Nucleus accumbens (tissue), 56 donors: ENCODE measurements at places on chromosomes 2 and 18.

DNA sequence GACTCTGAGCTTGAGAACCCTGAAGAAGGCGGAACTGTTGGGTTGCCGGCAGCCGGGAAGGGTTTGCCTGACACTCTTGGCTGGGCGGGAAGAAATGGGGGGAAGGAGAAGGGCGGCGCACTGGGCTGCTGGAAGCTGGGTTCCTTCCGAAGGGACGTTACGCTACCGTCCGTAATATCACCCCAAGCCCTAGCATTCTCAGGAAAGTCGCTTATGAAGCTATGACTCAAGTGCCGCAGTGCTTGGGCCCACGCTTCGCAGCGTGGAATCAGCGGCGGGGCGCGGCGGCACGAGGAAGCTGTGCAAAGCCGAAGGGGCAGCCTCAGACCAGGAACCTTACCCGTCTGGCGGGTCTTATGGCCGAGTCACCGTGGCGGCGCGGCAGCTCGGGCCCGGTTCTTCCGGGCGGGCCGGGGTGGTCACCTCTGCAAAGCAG lies 50.2 kb upstream of the SIGLEC15 start:
- DNase-seq: peak; percentile 43

- DNase-seq: no peak
Measured at GRCh38 chr2:209687323-209687969, 84.2 kb upstream of the UNC80 start.

DNA sequence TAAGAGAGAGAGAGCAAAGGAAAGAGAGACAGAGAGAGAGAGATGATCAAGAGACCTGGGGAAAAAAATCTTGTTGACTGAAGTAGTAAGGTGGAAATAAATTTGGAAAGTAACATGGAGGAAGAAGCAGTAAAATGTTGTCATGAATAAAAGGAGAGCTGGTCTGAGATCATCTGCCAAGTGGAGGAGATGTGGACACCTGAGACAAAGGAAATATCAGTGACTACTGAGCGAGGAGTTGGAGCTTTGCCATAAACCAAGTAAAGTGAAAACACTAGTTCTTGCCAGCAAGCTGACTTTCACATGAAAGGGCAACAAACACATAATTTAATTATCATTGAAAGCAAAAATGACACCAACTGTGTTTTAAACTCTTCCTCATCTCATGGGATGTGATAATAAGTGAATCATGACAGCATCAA lies 49.0 kb upstream of the DSG1 start:
- no peak for DNase-seq

DNA sequence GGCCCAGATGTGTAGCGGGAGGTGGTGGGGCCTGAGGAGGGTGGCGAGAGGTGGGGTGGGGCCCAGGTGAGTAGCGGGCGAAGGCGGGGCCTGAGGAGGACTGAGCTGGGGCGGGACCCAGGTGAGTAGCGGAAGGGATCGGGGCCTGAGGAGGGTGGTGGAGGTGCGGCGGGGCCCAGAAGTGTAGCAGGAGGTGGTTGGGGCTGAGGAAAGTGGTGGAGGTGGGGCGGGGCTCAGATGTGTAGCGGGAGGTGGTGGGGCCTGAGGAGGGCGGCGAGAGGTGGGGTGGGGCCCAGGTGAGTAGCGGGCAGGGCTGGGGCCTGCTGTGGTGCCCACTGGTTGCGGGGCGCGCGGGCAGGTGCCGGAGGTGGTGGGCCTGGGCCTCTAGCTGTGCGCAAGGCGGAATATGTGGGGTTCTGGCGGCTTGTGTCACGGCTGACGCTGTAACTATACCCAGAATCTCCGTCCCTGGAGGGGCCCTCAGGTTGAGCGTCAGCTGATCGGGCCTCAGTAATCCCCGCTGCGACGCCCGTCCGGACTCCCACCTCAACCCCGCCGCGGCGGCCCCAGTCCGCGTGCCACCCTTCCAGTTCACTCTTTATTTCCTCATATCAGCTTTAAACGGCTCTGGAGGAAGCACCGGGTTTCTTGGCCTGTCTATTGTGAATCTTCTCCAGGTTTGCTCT lies 866 bp upstream of the SF3B6 start:
- DNase-seq: peak; percentile 26

DNA sequence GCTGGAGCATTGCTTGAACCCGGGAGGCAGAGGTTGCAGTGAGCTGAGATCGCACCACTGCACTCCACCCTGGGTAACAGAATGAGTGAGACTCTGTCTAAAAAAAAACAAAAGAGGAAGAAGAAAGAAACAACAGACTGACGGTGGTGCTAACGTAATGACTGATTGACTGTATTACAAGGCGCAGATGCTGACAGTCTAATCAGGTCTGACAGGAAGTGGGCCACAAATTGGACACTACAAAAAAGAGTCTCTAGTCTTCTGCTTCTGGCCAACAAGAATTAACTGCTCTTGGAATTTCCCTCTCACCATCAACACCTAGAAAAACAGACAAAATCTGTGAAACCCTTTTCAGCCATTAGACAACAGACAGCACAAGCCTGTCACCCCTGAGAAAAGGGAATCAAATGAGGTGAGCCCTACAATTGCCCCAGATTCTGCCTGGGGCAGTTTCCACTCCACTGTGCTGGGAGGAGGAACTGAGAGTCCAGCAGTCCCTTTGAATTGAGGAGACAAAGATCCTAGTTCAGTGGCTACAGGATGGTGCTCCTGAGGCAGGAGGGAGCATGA lies 43.3 kb downstream of the SNED1 start:
- no peak for DNase-seq

GRCh38 chr2:8636721-8637636 lies 44.9 kb upstream of the ID2 start:
- no peak for DNase-seq

DNA sequence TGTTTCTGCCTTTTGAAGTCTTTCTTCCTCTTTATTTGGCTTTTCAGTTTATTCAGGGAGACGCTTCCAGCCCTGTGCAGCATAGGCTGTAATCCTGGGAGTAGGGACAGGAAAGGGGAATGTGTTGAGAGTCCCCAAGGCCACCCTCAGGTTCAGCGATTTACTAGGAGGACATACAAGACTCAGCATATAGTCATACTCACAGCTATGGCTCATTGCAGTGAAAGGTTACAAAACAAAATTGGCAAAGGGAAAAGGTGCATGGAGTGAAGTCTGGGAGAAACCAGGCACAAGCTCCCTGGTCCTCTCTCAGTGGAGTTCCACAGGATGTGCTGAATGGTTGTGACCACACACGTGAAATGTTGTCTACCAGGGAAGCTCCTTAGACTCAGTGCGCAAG lies 49.6 kb upstream of the ZNF638 start:
- no peak for DNase-seq
